Stimulated activated CD4-positive, alpha-beta T cell treated with anti-CD3 and anti-CD28 coated beads, TNF-alpha, amount 100 ng/mL, for 24 hours (primary cell): ENCODE measurements at places on chromosomes 5 and 9.

DNA sequence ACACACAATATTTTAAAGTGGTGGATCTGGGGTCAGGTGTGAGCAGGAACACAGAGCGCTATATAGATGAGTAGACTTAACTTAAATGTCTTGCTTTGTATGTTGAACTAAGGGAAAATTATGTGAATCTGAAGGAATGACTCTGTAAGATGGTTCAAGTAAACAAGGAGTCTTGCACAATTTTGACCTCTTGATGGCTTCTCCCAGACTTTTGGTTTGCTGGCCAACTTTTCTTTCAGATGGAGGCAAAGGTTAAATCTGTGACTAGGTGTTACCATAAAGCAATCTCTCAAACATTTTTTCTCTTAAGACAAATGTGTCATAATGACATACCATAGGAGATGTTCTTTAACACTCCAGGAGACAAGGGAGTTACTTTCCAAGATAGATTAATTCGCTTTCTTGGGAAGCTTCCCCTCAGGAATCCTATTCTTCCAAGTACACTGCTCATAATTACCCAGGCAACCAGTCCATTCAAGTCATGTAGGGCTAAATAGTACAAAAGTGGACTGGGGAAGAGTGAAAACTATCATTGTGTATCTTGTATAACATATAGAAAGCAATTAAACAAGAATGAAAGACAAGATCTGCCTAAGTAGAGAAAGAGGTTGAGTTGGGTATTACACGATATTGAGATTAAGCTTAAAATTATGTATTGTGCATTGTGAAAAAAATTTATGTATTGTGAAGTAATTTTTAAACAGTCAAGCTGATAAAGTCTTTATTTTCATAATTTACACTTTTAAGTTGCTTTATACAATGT lies 60.3 kb upstream of the SLC27A6 start:
- no peak for DNase-seq

DNA sequence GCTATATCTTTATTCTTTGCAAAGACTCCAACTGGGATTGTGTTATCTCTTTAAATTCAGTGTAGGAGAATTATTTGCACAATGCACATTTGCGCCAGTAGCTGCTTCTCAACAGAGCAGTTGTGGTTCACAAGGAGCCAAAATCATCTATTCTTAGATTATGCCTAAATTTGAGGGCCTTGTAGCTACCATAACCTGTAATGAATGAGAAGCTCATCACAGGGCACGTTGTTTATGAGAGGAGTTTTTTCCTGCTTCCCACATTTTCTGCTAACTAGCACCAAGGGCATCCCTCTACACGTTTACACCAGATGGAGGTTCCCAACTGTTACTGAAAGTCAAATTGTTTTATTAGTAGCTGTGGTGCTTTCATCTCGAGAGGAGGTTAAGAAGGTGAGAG lies 322.4 kb downstream of the TMEM161B start:
- no peak for DNase-seq

GRCh38 chr9:134897584-134898170 lies 17.1 kb downstream of the FCN2 start:
- DNase-seq, result no peak

DNA sequence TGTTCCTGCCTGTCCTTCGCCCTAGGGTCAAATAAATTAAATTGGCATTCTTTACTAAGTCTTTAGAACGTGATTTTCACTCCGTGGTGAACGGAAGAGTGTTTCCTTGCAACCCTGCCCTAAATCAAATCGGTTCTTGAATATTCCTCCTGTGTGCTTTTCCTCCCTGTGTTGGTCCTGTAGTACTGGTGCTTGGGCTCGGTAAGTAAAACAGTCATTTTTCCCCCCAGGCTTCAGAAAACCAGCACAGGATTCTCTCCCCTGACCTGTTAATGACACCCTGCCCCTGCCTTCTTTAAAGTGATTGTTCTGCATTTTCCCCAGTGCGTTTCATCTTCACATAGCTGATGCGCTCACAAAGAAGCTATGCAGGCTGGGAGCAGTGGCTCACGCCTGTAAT lies 96.0 kb downstream of the AK8 start:
- no peak for DNase-seq

DNA sequence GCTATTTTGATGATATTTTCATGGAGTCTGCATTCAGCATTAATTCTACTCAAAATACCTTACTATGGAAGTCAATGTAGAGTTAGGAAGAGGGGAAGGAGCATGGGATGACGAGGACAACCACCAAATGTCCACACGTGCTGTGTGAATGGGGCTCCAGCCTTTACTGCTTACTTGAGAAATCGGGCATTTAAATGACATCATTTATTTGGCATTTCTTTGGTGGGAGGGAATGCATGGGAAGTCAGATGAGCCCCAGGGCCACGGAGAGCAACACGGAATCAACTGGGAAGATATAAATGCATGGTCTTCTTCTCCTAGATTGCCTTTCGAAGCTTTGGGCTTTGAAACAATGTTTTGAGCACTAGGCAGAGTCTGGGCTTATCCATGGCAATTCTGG lies 458.5 kb upstream of the KLF4 start:
- no peak for DNase-seq

DNA sequence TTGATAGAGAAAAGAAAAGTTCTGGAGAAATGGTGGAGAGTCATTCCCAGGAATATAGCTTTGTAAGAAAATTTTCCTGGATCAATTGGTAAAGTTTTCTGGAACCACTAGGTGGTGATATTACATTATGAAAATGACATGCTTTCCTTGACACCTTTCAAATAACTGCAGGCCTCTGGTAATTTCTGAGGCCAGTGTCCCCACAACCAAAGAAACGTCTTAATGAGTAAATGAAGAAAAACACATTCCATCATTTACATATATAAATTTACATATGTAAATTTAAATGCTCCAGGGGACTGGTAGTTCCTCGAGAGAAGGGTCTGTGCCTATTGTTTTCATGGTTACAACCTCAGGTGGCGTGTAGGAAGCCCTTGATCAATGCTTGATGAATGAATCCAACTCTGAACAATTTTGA lies 17.2 kb upstream of the RGS3 start:
- DNase-seq, result no peak

DNA sequence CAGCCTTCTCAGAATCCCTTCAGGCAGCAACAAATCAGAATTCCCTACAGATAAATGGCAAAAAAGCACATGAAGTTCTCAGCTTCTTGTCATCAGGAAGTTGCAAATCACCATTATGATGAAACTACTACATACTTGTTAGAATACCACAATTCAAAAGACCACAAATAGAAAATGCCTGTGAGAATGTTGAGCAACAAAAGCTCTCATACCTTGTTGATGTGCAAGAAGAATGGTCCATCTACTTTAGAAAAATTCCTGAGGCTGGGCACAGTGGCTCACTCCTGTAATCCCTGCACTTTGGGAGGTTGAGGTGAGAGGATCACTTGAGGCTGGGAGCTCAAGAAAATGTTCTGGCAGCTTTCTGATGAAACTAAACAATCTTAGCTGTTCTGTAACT lies 278.1 kb downstream of the ICE1 start:
- DNase-seq, result no peak

DNA sequence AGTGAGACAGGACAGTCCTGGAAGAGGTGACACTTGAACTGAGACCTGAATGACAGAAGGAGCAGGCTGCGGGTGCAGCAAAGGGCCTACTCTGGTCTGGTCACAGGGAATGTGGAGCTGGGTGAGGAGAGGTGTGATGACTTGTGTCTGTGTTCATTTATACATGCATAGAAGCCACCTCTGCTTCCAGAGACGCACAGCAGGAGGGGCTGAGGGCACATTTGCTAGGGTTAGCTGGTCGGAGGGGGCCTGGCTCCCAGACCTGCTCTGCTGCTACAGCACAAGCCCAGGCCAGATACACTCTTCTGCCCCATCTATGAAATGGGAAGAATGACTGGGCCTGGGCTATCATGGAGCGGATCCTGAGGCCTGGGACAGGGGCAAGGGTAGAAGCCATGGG lies 15.6 kb downstream of the UNC5A start:
- DNase-seq, result no peak

DNA sequence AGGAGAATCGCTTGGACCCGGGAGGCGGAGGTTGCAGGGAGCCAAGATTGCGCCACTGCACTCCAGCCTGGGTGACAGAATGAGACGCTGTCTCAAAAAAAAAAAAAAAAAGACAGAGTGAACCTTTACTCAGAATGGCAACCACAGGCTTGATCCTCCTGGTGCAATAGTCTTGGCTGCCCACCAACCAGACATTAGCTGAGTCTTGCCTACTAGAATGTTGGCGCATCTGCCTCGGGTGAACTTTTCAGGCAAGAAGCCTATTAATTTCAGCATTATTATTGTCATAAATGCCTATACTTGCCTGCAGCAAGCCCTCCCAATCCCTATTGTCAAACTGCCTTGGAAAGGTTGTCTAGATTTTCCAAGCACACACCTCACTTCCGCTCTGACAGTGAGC lies 4.2 kb downstream of the SERINC5 start:
- DNase-seq, result no peak

GRCh38 chr9:133685653-133686609 lies 49.8 kb downstream of the DBH start:
- DNase-seq, result no peak

DNA sequence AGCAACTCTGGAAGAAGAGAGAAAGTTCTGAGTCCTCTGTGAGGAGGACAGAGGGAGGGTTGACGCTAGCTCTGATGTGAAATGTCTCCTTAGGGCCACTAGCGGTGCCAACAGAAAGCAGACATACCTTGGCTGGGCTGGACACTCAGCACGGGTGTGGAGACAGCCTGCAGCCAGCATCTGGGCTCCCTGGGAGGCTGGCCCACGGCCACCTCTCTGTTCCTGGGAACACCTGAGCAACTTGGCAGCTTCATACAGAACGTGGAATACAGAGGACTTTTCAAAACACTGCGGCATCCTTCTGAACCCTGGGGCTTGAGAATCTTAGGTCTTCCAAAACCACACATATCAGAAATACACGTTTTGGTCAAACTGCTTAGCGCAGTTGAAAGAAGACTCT lies 269.1 kb downstream of the FSTL4 start:
- no peak for DNase-seq

- DNase-seq, result no peak
Measured at GRCh38 chr9:106718936-106719335, 144.0 kb upstream of the ZNF462 start.

DNA sequence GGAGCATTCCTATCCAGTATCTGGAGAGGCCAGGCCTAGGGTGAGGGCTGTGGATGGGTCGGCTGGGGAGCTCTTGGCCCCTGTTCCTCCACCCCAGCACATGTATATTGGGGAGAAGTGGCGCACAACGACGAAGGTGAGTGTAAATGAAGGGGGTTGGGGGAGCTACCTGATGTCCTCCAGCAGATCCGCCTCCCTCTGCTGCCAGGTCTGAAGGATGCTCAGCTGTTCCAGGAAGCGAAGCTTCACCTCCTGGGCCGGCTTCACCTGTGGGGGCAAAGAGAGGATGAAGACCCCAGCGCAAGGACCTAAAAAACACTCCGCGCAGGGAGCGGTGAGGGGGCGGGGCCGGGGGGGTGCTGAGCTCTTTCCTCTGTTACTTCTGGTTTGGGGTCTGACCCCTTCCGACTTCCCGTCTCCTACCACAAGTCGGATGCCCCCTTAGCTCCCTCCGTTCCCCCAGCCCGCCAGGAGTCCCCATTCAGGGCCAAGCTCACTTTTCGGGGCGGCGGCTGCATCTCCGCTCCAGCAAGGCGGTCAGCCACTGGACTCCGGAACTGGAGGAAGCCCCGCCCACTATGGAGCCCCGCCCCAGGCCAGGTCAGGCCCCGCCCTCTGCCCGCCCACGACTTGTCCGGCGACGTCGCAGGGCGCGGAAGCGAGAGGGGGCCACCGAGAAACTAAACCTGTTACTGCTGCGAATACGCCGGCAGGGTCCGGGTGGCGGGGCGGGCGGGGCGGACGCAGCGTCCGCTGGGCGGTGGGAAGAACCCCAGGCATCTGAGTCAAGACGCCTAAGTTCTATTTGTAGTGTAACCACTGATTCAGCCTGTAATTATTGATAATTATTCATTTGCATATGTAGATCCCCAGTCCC lies at the start of gene FCHSD1:
TSS of gene FCHSD1 (minus strand) at position 568 of the 877 bp plus-strand sequence. CDS start at position 518, 50 bp downstream.
- peak; percentile 72 for DNase-seq

GRCh38 chr5:112350626-112351025 lies 68.5 kb downstream of the EPB41L4A start:
- DNase-seq, result no peak

- no peak for DNase-seq
Measured at GRCh38 chr9:32502464-32502863, 23.5 kb downstream of the RIGI start.

DNA sequence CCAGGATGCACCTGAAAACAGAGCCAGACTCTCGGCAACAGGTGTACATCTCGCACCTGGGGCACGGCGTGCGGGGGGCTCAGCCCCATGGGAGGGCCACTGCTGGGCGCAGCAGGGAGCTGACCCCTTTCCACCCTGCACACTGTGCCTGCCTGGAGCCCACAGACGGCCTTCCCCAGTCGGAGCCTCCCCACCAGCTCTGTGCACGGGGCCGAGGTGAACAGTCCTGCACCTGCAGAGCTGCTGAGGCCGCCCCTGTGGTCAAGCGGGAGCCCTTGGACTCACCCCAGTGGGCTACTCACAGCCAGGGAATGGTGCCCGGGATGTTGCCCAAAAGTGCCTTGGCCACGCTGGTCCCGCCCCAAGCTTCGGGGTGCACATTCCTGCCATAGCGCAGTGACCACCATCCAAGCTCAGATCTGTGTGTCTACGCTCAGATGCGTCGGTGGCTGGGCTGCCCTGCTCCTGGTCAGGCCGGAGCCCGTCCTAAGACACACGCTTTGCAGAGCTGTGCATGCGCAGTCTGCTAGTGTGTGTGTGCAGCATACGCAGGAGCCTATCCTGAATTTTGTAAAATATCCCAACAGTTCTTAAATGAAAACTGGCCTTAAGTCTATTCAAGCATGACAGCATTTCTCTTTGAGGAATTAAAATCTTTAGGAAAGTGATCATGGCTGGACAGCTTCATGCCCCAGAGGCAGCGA lies 8.4 kb upstream of the EXOC3 start:
- no peak for DNase-seq

GRCh38 chr5:171961117-171961516 lies 45.3 kb downstream of the FBXW11 start:
- peak; percentile 29 for DNase-seq

GRCh38 chr5:643811-644271 lies 31.7 kb downstream of the CEP72 start:
- DNase-seq, result no peak
